ENCODE measurements at places on chromosomes 7 and 10.

GRCh38 chr10:123428391-123428790 is 237.8 kb upstream of the GPR26 start:
- DNase-seq = no peak

GRCh38 chr7:39838326-39838725 is 111.7 kb upstream of the CDK13 start:
- peak; percentile 73 for DNase-seq

- DNase-seq = no peak
These were observed 44.3 kb upstream of the ZNF107 start for GRCh38 chr7:64621656-64622055.

DNA sequence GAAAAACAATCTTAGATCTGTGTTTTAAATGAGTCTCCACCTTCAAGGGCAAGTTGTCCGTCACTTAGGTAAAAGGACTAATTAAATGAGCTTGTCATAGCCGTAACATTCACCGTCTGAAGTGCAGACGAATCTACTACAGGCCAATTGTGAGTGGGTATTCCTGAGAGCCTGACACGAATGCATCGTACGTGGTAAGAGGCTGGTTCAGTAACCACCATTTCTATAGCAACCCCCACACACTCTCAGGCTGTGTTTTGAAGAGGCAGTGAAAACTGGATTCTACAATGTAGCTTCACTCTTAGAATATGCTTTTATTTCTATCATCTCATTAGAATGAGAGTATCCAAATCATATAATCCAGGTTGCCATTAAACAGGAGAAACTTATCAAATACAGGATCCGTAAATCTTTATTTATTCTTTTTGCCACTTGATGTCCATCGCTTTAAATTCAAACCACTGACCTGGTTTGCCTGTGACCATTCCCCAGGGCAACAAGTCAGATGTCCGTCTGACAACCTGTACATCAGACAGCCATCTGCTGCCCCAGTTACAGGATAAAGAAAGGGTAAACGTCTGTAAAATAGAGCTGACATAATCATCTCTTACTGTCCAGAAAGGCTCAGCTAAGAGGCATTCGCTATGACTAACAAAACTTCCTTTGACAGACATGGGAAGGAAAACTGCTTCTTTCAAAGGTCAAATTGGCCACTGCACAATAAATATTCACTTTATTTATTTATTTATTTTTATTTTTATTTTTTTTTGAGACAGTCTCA is 70.3 kb upstream of the NMT2 start:
- DNase-seq = no peak

DNA sequence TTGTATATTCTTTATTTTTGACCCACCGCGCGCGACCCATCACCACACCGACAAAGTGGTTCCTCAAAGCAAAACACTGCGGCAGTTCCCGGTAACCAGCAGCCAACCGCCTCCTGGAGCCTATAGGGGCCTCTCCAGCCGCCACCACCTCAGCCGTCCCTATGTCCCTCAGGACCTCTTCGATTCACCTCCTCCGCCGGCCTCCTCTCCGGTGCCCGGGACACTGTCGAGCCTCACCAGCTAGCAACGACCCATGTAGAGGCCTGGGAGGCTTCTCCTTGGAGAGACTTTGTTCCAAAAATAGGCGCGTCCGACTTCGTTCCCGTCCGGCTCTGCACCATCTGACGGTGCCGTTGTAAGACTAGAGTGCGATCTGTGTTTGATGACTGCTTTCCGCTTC is 158.8 kb downstream of the HGF start:
- no peak for DNase-seq

GRCh38 chr10:17365402-17365801 is 89.0 kb downstream of the ST8SIA6 start:
- DNase-seq = no peak

GRCh38 chr10:44974628-44975430 is 3.8 kb downstream of the DEPP1 start:
- peak; percentile 40 for DNase-seq

DNA sequence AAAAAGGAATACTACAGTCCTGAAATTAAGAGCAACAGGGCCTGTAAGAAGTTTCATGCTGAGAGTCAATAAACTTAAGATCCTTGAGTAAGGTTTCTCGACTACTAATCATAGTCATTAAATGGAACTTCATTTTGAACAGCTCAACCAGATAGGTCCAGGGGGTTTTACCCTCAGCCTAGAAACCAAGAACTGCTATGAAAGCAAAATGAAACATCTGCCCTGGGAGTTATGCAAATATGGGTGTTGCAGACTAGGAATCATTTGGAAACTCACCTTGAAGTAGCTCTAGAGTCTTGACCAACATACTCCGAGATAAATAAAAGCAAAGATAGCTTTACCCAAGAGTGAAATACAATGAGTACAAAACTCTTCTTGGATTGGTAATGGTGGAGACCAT is 128.0 kb downstream of the HGF start:
- no peak for DNase-seq

GRCh38 chr10:4028027-4028471 is 243.0 kb upstream of the KLF6 start:
- no peak for DNase-seq

Measured in NCI-H1105 treated with DMSO at 0.1 percent for 48 hours (cell line).